ENCODE measurements at places on chromosomes 3 and 15. TPM values are rescaled to one million over a fixed set of nuclear protein-coding genes. Genes with fewer than 3 reads are reported as not detected.

Gene STRA6
- not detected for total RNA-seq

Gene BTLA
- total RNA-seq, result not detected

DNA sequence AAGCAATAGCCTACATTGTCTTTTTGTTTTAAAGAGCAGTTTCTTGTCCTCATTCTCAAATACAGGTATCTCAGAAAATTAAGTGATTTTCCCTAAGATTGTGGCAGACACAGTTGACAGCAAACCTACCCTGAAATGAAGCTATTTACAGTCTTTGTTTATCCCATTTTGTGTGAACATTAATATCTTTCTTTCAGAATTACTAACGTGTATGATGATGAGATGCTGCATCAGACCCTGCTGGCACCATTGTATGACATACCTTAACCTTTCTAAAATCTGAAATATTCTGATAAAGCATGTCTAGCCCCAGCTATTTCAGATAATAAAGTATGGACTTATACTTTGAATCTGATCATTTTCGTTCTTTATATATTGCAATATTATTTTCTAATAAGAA, 185.9 kb downstream of the RSRC1 start:
- no peak for DNase-seq

Gene DNASE1L3
- not detected for total RNA-seq

GRCh38 chr3:47566667-47567066, 12.0 kb downstream of the CSPG5 start:
- DNase-seq, result no peak

GRCh38 chr3:29760226-29760685, 479.4 kb downstream of the RBMS3 start:
- no peak for DNase-seq

DNA sequence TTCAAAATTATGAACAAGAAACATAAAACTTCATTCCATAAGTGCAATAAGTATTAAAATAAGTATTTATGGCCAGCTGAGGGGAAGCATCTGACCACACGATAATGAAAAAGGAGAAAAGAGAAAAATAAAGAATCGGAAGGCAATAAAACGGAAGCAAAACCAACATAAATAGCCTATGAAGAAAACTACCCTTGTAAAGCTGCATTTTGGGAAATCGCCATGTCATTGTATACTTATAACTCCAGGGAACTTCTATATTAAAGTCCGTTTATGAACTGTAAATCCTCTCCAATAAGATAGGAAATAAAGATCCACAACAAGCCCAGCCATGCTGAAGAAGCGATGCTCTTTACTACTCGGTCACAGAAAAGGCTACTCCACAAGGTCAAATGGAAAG, 47.7 kb downstream of the MORC1 start:
- DNase-seq, result no peak

Gene SLC28A2
- not detected for total RNA-seq

DNA sequence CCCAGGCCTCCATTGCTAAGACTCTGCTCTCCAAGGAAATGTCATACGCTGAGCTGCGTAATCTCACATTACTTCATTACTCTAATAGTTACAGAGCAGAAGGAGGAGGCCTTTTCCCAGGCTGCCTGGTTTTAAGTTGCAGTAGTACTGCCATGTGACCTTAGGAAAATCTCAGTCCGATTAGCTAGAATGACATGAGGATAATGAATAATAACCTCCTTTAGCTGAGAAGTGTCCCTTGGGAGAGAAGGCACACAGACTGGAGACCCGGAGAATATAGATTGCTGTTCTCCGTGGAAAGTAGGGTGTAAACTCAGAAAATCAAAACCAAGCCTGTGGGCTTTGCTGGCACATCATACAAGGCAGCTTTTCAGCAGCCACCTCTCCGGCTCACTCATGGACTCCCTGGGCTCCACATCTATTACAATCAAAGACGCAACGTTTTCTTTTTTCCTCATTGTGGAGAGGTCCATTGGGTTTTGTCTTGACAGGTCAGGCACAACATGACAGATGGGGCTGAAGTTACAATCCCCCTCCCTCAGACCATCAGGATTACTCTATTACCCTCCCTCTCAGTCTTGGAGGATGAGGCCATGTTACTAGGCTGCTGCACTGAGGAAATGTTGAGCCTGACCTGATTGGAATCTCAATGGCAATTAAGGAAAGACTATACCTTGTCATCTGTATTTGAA, 134.8 kb upstream of the MB21D2 start:
- no peak for DNase-seq

GRCh38 chr3:110344897-110345767, 726.5 kb upstream of the NECTIN3 start:
- no peak for DNase-seq
